ENCODE measurements at places on chromosomes 5 and 9.
A peak's percentile ranks its signal among the peaks of the same experiment; 100 is the strongest.

GRCh38 chr5:177064500-177065277, 22.0 kb upstream of the FGFR4 start:
- no peak for DNase-seq

DNA sequence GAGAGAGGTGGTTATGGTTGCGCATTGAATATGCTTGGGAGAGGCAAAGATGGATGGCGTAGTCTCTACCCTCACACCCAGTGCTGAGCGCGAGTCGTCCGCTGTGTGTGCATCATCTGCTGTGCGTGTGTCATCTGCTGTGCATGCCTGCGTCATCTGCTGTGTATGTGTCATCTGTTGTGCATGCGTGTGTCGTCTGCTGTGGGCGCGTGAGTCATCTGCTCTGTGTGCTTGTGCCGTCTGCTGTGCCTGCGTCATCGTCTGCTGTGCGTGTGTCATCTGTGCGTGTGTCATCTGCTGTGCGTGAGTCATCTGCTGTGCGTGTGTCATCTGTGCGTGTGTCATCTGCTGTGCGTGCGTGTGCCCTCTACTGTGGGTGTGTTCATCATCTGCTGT, 68.0 kb upstream of the IRX4 start:
- no peak for DNase-seq

DNA sequence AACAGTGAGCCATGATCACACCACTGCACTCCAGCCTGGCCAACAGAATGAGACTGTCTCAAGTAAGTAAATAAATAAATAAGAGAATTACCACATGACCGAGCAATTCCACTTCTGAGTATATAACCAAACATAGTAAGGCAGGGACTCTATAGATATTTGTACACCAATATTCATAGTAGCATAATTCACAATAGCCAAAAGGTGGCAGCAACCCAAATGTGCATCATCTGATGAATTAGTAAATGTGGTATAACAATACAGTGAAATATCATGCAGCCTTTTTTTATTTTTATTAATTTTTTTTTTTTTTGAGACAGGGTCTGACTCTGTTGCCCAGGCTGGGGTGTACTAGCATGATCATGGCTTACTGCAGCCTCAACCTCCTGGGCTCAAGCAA, 33.1 kb downstream of the ALDH7A1 start:
- no peak for DNase-seq

- peak; percentile 83 for DNase-seq
Observed at GRCh38 chr5:100903039-100903887, at the start of gene ST8SIA4. Gene ST8SIA4, minus strand, starts transcription at chr5:100903282. Its CDS starts 327 bp downstream, at chr5:100902955.

DNA sequence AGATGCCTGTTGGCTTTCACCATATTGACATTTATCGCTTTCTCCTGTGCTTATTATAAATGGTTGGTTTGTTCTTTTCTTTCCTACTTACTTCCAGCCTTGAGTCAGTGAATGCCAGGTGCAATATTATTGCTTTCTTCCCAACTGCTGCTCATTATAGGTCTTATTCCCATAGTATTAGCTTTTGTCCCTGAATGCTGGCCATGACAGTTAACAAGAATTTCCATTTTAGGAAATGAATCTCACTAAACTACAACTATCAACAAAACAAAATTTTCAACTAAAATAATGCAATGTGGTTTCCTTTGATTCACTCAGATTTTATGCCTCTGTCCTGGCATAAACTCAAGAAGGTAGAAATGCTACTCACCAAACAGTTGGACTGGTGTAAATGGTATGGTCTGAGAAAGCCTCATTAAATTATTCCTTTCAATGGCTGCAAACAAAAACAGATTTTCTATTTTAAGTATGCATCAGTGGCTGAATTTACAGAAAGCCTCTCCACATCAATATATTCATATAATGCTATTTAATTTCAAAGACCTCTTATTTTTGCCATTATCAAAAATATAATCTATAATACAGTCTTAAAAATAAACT, 145.4 kb downstream of the TRPM6 start:
- DNase-seq: no peak

DNA sequence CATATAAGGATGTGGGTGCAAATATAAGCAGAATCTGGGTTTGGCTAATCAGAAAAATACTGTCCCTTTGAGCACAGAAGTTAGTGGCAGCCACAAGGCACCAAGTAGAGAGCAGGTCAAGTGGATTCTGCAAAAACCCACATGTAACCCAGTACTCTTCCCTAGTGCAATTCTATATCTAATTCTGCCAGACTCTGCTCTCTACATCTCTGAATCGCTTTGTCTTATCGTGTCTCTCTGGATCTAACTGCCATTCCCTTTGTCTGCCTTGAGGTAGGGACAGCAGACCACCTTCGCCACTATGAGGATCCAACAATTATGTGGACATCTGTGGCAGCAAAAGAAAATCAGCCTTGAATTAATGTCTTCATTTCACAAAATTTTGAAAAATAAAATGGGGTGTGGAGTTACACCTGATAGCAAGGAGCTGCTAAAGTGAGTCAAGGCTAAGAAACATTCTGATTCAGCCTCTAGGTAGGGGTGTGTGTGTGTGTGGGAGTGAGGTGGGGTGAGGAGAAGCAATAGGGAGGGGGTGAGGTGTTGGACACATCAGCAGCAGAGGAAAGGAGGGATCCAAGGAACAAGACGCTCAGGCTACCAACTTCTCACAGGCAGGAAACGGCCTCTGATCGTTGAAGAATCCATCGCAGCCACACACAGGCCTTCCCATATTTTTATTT, 33.7 kb upstream of the ZNF366 start:
- no peak for DNase-seq

DNA sequence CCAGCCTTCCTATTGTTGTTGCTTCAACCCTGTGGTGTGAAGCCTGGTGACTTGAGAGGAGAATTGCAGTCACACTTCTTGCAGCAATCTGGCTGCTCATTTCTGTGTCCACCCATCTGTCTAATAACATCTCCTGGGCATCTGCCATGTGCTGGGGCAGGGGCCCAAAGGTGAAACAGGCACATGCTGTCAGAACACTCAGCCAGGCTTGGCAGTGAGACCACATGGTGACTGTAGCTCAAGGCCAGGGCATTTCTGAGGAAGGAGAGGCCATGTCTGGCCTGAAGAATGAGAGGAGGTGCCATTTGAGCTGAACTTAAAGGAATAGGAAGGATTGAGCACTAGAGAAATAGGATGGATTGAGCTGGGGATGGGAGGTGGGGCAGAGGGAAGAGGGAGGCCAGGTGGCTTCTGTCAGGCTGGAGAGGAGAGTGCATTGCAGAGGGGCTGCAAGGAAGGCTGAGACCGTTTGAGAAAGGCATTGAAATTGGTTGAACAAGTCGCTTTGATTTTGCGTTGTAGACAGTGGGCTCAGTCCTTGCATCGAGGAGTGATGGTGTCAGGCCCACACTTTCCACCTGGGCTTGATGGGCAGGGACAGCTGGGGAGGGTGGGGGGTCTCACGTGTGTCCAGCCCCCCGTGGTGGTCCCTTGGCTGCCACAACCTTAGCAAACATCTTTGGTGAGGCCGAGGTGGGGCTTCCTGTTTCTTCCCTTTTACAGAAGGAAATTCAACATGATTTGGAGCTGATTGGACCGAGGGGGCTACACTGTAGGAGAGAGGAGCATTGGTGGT, 222.4 kb downstream of the CACNA1B start:
- DNase-seq: no peak

GRCh38 chr9:132049900-132050299, 29.8 kb downstream of the MED27 start:
- no peak for DNase-seq

GRCh38 chr5:17396247-17396646, 101.8 kb upstream of the TAF11L2 start:
- no peak for DNase-seq

- DNase-seq: no peak
Observed at GRCh38 chr9:21506626-21507482, 24.7 kb upstream of the IFNE start.

DNA sequence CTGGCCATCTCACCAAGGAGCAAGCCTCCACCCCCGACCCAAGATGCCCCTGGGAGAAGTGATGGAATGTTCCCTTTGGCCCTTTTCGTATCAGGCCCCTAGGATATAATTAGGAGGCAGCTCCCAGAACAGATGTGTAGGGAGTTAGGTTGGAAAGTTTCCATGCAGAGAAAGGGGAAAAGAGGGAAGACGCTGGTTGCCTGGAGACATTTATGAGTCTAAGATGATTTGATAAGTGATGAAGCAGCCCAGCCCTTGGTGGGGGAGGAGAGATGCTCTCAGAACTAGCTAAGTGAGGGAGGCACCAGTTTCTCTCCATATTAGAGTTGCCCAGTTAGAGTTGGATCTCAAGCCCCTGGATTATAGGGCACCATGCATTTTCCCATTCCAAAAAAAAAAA, 137.5 kb downstream of the GNA14 start:
- no peak for DNase-seq

GRCh38 chr5:41510176-41510831, at the start of gene PLCXD3:
Gene PLCXD3, minus strand, starts transcription at chr5:41510601. Its CDS starts 75 bp downstream, at chr5:41510526.
- DNase-seq: no peak

DNA sequence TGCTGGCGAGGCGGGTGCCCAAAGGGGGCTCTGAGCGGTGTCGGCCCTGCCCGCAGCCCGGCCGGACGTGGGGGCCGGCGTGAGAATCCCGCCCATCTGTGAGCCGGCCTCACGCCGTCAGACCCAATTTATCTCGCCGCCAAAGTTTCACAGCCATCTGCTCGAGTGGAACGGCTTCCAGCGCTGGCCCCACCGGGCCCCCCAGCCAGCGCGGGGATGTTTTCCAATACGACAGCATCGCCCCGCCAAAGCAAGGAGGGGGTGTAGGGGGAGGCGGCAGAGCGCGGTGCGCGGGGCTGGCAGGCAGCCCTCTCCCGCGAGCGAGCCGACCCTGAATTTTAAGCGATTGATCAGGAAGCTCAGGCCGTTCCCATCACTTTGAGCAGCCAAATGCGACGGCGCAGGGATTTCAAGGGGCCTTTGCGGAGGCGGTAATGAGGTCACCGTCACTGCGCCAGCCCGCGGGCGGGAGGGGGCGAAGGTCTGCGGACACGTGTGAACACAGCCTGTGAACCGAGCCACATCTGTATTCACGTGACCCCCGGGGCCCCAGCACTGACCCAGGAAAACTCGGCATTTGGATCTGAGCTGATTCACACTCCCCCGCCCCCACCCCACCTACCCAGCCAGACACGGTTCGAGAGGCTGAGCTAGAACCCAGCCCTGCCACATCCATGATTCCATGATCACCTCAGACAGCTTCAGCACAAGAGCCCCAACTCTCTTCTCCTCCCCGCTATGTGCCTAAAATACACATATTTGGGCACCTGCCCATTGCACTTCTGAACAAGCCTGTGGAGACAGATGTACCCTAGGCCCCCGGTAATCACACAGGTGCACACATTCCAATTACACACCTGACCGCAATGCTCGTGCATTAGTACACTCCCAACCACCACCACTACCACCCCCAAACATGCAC, 47.8 kb upstream of the PSD2 start:
- peak; percentile 22 for DNase-seq

GRCh38 chr5:137141779-137142178, 357.3 kb downstream of the SPOCK1 start:
- DNase-seq: no peak

- no peak for DNase-seq
Observed at GRCh38 chr5:176943816-176944215, 44.7 kb upstream of the HK3 start.

- DNase-seq: no peak
Observed at GRCh38 chr5:67299231-67299735, 102.7 kb upstream of the CD180 start.

GRCh38 chr9:73154271-73154670, 2.6 kb downstream of the ANXA1 start:
- no peak for DNase-seq

- DNase-seq: no peak
Observed at GRCh38 chr5:43601454-43602260, 1.3 kb upstream of the NNT start.

DNA sequence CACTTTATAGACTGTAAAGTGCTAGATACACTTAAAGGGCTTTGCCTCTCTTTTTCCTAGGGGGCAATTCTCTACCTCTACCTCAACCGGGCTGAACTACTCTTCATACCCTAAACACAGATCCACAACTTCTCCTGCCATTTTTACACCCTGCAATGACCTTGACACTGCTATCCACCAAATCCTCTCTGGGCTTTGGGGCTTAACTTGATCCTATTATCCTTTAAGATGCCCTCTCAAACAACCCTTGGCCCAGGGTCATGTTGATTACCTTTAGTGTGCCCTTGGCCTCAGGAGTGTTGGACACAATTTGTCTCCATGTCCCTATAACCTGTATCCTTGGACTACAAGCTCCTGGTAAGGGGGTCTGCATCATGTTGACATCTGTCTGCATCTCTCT, 19.5 kb downstream of the ANXA6 start:
- no peak for DNase-seq

DNA sequence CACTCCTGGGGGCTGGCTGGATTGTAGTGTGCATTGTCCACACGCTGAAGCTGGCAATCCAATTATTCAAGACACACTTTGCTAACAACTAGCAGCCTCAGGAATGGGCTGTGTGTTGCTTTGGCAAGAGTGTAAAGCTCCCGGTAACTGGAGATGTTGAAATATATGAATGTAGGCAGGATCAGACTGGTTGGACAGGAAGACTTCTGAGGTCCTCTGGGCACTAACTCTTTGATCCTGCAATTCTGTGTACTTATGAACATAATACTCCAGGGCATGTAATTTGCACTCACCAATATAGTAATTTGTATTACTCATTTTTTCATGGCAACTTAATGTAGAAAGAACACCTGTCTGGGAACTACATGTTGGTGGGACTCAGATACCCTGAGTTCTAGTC, 106.7 kb upstream of the SLC28A3 start:
- no peak for DNase-seq

GRCh38 chr9:108259917-108260675, 595.7 kb downstream of the ACTL7B start:
- no peak for DNase-seq

GRCh38 chr9:126658956-126659555, 45.3 kb downstream of the LMX1B start:
- no peak for DNase-seq

DNA sequence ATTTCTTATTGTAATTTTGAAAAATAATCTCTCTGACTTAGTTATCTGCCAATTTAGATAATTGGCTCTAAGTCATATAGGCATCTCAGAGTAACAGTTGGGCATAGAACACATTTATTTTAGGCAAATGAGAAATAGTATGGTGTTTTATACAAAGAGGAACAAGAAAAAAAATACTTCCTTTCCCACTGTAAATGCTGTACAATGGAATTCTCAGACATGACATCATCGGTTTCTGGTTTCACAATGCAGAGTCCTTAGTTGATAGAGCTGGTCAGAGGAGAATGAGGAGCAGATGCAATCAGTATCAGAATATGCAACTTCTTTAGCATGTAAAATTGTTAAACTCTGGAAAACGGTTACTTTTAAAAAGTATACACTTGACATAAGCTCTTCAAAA, 49.4 kb downstream of the PLK2 start:
- no peak for DNase-seq

GRCh38 chr5:61706751-61707150, 374.7 kb downstream of the ZSWIM6 start:
- no peak for DNase-seq

DNA sequence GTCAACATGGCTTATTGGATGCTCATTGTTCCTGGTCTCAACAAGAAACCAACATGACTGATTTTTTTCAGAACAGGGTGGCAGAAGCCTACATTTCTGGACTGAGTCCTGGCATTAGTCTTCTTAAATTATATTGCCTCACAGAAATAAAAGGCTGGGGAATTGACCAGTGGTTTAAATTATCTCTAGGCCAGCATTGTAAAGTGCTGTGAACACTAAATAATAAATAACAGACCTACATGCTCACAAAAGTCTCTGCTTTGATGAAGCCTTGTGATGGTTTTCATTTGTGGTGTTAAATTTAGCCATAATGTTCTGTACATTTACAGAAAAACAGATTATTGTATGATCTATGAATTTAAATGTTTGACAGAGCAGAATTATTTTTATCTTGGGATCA, 44.7 kb upstream of the CD180 start:
- DNase-seq: no peak

Data from activated CD4-positive, alpha-beta T cell treated with anti-CD3 and anti-CD28 coated beads for 1 hour (primary cell).